Mammary microvascular endothelial cell (primary cell): ENCODE measurements at places on chromosomes 2 and 18. TPM values are rescaled to one million over a fixed set of nuclear protein-coding genes. Genes with fewer than 3 reads are reported as not detected.

Gene HOXD12
- total RNA-seq: not detected in 2 replicates

Gene CFAP65
- total RNA-seq: not detected in 2 replicates

Gene WDR43
- 49.2 and 50.8 TPM in 2 replicates for total RNA-seq

Gene ALPP
- total RNA-seq: not detected in 2 replicates

Gene CNDP1
- total RNA-seq: not detected in 2 replicates

Gene ERCC3
- total RNA-seq: 19.8 and 20.3 TPM in 2 replicates

Gene TWIST2
- total RNA-seq: 0.10 and 0.20 TPM in 2 replicates
